Stimulated activated CD4-positive, alpha-beta T cell treated with anti-CD3 and anti-CD28 coated beads, Interleukin-1b, Interleukin-23, amount 100 ng/mL, for 48 hours (primary cell): ENCODE measurements at places on chromosomes 1 and 21.

DNA sequence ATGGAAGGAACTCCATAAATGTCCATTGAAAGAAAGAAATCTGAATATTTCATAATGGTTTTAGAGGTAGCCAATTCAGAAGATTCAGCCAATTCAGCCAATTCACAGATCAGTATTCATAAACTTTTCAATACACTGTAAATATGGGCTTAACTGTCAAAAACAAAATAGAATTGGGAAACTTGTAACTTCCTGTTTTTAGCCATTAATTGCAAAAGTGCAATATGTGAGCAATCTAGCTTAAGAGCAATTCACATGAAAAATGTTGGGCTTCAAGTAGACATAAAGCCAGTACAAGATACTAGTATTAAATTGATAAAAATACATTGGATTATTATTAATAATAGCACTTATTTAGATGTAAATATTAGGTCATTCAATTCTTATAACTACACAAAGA lies 27.5 kb upstream of the PLPPR4 start:
- no peak for DNase-seq

- DNase-seq = no peak
These were observed 91.0 kb downstream of the SETD4 start for GRCh38 chr21:35969281-35969680.

GRCh38 chr1:220487297-220487820 lies 40.6 kb upstream of the MARK1 start:
- DNase-seq = peak; percentile 57

- DNase-seq = no peak
These were observed 407.5 kb downstream of the SETD4 start for GRCh38 chr21:35652872-35653271.

GRCh38 chr1:54118704-54119103 lies 34.1 kb downstream of the CDCP2 start:
- DNase-seq = no peak

GRCh38 chr1:248824301-248824700 lies 1.4 kb downstream of the SH3BP5L start:
- DNase-seq = no peak

GRCh38 chr1:40038697-40039096 lies 1.8 kb upstream of the CAP1 start:
- DNase-seq = no peak

DNA sequence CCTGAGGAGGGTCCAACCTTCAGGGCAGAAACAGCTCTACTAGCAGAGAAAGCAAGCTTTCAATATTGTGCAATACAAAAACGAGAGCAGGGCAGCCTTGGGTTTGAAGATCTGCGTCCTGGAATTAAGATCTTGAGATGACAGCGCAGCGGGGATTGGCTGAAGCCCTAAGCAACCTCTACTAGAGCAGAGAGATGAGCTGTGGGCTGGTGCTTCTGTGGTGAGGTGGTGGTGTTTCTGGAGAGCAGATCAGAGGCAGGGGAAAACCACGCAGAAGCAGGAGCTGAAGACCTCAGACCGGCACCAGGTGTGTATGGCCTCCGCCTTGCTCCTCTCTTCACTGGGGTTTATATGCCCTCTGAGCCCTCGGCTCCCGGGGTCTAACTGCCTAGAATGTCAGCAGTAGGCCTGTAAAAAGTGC lies 12.5 kb downstream of the TRAF3IP3 start:
- peak; percentile 92 for DNase-seq

GRCh38 chr1:221230605-221231004 lies 351.4 kb downstream of the HLX start:
- no peak for DNase-seq

DNA sequence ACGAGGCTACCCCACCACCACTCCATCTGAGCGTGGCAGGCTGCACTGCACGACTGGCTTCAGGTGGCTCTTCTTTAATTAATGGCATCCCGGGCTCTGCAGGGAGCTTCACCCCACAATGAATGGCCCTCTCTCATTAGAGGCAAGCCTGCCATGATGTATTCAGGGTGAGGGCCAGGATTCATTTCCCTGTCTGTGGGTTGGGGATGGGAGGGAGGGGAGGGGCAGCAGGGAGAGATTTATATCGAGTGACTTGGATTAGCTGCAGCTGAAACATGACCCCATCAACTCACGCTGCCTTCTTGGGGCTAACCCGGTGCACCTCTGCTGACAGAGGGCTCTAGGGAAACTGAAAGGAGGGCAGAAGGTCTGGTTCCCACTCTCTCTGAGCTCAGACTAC lies 54.2 kb downstream of the ERI3 start:
- DNase-seq = no peak

GRCh38 chr1:40981691-40982448 lies 2.4 kb downstream of the CTPS1 start:
- DNase-seq = no peak

DNA sequence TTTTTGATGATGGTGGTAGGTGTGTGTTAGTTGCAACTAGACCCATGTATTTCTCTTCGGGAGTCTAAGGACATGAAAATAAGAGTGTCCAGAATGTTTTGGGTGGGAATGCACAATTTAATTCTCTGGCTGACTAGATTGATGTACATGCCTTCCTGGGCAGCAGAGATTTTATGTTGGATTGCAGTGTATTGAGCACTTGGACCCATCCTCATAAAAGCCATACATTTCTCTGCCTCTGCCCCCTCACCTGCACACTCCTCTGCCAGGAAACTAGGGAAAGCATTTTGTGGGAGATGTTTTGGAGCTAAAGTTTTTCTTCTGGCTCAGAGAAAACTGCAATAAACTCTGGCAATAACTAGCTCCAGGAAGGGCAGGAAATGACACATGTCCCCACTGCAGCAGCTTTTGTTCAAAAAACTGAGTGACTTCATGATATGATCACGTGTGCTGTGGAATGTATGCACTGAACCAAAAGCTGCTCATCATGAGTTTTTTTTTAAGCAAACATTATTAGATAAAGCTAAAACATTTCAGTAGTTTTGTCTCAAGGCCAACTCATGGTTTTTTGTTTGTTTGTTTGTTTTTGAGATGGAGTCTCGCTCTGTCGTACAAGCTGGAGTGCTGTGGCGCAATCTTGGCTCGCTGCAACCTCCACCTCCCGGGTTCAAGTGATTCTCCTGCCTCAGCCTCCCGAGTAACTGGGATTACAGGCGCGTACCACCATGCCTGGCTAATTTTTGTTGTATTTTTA lies 17.6 kb downstream of the RIT1 start:
- no peak for DNase-seq

DNA sequence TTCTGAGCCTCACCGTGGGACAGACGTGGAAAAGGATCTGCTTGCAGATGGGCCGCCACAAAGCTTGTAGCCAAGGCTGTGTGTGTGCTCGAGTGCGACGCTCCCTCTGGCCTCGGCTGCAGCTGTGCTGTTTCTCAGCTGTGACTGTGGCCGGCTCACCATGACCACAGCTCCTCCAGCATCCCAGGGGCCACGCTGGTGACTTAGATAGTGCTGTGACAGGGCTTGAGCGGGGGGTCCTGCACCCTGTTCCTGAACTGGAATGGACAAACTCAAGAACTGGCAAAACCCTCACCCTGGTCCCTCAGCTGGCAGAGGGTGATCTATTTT lies 17.4 kb upstream of the ACTRT2 start:
- DNase-seq = no peak

DNA sequence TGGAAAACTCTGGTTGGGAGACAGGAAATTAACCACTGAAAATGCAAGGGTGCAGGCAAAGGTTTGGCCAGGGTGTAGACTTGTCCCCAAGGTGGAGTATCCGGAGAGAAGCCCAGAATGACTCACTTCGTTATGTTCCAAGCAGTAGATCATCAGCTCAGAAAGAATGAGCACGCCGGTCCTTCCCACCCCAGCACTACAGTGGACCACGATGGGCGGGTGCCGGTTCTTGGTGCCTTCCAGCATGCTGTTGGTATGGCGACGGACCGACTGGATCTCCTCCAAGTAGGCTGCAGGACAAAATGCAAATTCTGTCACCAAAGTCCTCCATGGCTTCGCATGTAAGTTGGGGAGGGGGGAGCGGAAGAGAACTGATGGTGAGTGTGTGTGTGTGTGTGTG lies 83.4 kb downstream of the SMYD2 start:
- no peak for DNase-seq

DNA sequence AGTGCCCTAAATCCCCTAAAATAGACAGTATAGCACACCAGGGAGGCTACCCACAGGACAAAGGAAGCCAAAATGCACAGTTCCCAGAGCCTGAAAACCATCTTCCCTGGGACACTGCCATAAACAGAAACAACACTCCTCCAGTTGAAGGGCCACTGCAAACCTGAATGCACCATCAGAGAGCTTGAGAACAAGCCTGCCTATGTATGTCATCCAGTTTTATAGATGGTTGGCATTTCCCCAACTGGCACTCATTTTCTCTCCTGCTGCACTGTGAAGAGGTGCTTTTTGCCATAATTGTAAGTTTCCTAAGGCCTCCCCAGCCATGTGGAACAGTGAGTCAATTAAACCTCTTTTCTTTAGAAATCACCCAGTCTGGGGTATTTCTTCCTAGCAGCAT lies 169.0 kb downstream of the AGBL4 start:
- DNase-seq = no peak

DNA sequence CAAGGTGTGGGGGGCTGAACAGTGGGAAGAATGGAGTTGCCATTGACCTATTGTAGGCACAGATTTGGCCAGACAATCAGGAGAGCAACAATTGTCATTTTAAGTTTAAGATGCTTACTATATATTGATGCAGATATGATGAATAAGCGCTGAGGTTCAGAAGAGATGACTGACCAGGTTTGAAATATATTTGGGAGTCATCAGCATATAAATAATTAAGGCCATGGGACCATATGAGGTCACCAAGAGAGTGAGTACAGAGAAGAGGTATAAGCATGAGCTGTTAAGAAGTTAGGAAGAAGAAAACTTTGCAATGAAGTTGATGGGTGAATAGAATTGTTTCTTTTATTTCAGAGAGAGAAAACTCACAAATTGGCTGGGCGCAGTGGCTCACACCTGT lies 4.5 kb upstream of the GADD45A start:
- no peak for DNase-seq

GRCh38 chr1:229002037-229002436 lies 266.8 kb downstream of the RHOU start:
- DNase-seq = no peak

DNA sequence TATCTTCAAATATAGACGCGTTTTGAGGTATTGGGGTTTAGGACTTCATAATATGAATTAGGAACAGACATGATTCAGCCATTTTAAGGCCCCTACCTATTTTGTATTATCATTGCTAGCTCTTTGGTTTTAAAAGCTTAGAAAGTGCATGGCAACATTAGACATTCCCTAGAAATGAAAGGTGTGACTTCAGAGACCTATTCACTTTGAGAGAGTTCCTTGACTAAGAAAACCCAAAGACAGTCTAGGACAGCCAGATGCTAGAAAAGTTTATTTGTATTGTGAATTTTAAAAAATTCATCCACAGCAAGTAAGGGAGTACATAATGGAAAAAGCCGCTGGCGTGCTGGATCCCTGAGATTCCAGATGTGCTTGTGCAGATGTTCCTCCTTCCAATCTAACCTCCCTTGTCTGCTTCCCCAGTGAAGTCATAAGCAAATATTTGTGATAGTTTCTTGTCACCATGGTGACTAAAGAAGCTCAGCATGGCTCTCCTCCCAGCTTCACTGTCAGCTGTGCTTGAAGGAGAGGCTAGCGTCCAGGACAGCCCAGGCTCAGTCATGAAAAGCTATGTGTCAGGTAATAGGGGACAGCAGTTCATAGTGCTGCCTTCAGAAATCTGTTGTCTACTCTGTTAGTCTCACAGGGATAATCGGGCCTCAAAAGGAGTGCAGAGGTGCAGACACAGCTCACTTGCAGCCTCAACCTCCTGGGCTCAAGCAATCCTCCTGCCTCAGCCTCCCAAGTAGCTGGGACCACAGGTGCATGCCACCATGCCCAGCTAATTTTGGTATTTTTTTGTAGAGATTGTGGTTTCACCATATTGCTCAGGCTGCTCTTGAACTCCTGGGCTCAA lies 34.8 kb downstream of the KPNA6 start:
- DNase-seq = no peak

DNA sequence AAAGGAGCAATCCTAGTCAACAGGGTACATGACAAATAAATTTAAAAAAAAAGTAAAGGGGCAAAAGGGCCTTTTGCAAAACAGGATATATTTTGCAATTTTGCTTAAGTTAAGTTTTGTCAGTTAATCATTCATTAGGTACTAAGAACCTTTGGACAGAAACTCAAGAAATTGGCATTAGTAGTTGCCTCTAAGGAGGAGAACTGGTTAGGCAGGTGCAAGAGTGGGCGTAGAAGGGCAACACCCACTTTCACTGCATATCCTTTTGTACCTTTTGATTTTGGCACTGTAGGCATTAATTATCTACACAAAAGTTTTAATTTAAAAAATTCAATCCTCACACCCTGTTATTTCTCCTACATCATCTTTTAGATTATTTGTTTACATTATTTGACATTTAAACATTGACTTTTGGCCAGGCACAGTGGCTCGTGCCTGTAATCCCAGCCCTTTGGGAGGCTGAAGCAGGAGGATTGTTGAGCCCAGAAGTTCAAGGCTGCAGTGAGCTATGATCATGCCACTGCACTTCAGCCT lies 4.3 kb downstream of the DDAH1 start:
- no peak for DNase-seq

DNA sequence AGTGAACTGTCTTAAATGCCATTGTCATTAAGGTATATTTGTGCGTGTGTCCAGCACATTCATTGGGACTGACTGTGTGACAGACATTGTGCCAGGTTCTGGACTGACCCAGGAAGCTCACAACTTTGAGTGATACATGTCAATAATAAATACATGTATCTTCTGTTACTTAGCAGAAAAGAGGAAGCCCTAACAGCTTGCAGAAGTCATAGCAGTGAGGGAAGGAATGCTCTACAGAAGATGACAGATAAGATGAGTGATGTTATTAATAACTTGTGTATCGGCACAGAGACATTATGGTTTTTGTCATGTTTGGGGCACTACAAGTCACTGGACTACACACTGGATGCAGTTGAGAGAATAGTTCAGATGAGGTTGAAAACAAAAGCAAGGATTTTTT lies 1.2 kb upstream of the SRSF11 start:
- no peak for DNase-seq

DNA sequence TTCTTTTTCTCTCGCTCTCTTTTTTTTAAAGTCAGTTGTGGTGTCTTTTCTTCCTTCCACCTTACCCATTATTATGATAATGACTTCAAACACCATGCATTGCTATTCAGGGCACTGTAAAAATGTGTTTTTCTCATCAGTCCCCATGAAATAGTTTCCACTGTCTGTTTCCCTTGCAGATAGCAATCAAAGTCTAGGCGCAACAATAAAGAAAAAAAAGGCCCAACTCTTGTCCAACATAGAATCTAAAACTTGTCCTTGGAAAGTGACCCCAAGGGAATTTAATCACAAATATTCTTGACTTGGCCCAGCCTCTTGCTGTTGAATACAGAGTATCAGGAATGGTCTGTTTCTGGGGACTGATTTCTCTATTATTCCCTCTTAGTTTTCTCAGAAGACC lies 382.5 kb downstream of the PLPP3 start:
- no peak for DNase-seq
